Thoracic aorta (tissue), 2 donors: ENCODE measurements at places on chromosomes 16 and 17. TPM values are rescaled to one million over a fixed set of nuclear protein-coding genes. Genes with fewer than 3 reads are reported as not detected.

- DNase-seq, result no peak
Observed at GRCh38 chr16:53220585-53220984, 165.8 kb downstream of the CHD9 start.

DNA sequence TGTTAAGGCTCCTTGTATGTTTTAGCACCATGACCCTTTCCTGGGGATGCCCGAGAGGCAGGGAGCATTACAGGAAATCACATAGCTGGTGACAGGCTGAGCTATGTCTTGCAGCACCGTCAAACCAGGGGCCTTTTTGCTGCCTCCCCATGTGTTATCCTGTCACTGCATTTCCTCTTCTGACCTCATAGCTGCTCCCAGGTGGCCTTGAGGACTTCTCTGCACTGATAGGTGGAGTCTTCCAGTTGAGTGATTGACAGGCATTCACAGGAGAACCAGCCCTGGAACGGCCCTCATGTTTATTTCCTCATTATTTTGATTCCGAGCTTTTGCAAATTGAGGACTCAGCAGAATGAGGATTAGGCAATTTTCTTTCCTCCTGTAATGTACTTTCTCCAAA lies 349.6 kb downstream of the HAPSTR1 start:
- no peak for DNase-seq

GRCh38 chr17:39679521-39680192 lies 8.2 kb downstream of the PGAP3 start:
- no peak for DNase-seq

HP gene
- total RNA-seq, result 10.8 TPM

DNA sequence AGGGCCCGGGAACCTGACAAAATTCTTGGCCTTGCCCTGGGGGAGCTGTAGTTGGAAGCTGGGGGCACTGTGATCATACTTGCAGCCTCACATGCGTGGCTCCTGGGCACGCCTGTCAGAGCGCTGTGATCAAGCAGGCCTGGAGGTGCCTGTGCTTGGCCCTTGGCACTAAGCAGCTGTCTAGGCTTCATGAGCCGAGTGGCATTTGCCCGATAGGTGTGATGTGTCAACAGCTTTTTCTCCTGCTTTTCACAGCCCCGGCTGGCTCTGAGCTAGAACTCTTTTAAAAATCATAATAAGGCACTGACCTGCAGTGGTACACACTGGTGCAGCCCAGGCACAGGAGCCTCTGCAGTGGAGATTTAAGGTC lies 113.8 kb downstream of the SOCS1 start:
- DNase-seq, result no peak

KRTAP17-1 gene
- total RNA-seq, result not detected

GRCh38 chr16:13798211-13798610 lies 121.7 kb upstream of the ERCC4 start:
- DNase-seq, result no peak

DNA sequence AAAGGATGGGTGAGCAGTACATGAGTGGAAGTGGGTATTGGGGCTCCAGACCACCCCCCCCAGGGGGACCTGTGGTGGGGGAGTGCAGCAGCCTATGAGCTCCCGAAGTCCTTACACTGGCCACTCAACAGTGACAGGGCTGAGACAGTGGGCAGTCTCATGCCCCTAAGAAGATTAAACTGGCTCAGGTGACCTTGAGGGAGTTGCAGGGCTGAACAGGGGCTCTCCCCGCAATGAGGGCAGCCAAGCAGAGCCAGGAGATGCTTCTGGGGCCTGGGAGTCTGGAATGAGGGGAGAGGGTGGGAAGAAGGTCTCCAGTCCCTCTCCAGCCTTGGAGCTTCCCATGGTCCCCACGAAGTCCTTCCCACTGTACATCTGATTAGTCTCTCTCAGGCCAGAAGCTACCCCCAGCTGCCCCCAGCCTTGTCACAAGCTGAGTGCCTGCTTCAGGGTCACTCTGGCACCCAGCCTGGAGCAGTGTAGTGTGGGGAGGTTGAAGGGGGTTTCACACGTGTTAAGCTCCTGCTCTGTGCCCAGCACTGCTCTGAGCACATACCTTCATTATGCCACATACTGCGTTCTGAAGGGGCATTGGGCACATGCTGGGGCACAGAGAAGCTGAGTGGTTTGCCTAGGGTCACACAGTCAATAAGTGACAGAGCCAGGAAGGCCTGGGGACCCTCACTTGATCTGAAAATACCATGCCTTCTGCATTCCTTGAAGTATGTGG lies 1.0 kb upstream of the CDH16 start:
- DNase-seq, result no peak

GRCh38 chr16:86665319-86665675 lies 86.9 kb downstream of the FOXL1 start:
- DNase-seq, result no peak

DNA sequence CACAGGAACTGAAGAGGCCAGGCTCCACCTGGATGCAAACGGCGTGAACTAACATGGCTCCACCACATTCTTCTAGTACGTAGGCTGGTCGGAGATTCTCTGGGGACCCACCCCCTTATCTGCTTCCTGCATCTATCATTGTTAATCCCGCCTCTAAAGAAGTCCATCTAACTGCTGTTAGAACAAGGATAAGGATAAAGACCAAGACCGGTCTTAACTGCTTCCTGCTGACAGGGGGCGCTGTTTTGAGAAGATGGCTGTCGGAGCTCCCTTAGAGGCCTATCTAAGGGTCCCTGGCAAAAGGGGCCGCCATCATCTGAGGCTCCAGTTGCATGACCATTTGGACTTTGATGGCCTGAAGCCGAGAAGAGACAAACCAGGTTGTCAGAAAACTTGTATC lies 25.8 kb upstream of the TNFSF12 start:
- DNase-seq, result no peak

CD300A gene
- total RNA-seq, result 7.7 TPM

DNA sequence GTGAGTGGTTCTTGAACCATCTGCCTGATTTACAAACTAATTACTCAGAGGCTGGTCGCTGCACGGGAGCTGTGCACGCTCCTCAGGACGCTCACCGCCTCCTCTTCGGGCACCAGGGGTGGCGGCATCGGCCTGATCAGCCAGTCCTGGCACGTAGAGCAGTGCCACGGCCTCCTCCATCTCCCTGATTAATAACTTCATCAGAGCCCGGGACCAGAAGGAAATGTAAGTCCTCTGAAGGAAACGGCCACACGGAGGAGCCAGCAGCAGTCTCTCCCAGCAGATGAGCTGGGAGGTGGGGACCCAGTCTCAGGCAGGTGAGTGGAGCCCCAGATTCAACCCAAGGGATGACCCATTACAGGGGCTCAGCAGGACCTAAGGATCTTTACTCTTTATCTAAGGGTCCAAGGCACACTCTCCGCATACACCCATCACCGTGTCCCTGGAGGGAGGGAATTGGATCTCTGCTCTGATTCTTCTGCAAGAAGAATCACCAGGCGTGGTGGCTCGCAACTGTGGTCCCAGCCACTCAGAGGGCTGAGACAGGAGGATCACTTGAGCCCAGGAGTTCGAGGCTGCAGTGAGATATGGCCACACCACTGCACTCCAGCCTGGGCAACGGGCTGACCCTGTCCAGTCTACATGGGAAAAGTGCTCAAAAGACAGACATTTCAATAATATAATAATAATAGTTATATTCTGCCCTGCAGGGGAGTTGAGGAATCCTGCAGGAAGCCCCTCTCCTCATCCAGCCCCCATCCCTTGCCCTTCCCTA lies 366.5 kb downstream of the SEC14L1 start:
- no peak for DNase-seq

DNA sequence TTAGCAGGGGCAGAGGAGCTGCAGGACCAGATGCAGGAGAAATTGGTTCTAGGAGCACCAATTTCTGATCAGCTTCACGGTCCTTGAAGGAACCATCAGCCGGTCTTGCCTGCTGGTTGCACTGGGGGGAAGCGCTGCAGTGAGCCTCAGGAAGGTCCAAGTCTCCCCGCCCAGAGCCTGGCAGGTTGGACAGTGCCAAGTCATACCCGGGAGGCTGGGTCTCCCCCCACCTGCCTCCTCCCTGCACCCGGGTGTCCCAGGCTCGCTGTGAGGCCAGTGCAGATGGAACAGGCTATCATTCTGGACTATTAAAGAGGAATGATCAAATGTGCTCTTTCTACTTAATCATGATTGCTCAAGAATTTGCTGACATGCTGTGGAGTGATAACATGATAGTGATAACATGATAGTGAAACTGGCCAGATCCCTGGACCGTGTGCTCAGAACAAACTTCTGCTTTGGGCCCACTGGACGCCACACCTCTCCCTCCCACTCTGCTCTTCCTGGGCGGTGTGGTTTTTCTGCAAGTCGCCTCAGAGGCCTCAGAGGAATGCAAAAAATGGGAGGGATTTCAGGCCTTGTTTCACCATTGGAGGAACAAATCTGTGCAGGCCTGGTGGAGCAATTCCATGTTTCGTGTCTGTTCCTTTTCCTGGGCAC lies 236.0 kb downstream of the IRF8 start:
- DNase-seq, result no peak

DNA sequence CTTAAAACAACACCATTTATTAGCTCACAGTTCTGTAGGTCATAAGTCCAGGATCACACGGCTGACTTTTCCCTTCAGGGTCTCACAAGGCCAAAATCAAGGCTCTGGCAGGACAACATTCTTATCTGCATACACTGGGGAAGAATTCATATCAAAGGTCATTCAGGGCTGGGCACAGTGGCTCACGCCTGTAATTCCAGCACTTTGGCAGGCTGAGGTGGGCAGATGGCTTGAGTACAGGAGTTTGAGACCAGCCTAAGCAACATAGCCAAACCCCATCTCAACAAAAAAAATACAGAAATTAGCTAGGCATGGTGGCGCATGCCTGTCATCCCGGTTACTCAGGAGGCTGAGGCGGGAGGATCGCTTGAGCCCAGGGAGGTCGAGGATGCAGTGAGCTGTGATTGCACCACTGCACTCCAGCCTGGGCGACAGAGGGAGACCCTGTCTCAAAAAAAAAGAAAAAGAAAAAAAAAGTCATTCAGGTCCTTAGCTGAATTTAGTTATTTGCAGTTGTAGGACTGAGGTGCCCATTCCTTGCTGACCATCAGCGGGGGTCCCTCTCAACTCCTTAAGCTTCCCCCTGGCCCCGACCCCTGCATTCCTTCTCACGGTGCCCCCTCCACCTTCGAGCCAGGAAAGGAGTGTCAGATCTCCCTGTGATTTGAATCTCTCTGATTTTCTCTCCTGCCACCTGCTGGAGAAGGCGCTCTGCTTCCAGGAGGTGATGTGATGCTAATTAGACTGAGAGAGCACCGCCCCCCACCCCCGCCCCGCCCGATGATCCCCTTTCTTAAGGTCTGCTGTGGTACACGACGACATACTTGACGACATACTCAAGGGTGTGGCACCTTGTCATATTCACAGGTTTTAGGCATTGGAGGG lies 91.8 kb upstream of the CLEC18A start:
- no peak for DNase-seq

KIF18B gene
- total RNA-seq, result not detected

DNA sequence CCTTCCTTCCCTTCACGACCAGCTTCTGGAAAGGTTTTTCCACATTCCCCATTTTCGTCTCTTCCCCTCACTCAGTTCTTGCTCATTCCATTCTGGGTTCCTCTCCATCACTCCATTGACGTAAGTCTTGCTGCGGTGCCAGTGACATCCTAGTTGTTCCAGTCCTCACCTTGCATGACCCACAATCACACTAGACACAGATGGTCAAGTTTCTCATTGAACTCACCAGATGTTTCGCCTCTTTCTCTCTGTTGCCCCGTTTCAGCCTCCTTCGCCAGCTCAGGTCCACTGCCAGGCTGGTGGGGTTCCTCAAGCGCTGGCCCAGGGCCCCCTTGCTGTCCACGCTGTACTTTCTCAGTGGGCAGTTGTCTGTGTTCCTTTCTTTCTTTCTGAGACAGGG lies 43.4 kb downstream of the CCDC42 start:
- no peak for DNase-seq

DNA sequence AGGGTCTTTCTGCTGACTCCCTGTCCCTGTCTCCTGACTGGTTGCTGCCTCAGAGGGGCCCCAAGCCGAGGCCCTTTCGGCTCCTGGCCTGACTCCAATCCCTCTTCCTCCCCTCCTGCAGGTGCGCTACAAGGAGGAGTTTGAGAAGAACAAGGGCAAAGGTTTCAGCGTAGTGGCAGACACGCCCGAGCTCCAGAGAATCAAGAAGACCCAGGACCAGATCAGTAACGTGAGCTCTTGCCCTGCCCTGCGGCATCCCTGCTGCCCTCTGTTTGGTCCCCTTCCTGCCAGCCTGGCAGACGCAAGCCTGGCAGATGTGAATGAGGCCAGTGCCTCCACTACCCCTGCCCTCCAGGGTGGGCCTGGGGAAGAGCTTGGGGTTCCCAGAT lies 27.1 kb upstream of the LASP1NB start:
- no peak for DNase-seq

- DNase-seq, result no peak
Observed at GRCh38 chr17:82094931-82095776, 2.9 kb downstream of the FASN start.

GRCh38 chr17:17919169-17920107 lies 52.8 kb downstream of the TOM1L2 start:
- peak; percentile 16 for DNase-seq

DNA sequence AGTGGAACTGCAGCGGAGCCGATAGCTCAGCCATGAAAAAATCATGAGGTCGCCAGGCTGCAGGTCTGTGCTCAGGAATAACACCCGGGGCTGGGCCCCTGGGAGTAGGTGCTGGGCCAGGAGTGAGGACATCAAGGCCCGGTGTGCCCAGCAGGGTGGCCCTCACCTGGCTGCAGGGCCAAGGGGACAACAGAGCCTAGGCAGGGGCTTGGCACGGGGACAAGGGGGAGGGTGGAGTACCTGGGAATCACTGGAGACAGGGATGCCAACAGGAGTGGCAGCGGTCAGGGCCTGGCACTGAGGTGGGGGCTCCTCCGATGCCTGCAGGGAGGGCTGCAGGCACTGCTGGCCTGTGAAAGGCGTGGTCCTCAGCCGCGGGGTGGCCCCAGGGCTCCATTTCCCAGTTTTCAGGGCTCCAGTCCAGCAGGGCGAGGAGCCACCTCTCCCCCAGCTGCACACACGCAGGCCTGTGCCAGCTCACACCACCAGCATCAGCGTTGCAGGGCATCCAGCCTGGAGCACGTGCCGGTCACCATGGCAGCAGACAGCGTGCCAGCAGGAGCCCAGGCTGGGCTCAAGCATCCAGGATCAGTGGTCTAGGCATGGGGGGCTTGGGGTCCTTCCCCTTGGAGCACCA lies 4.7 kb upstream of the FSCN2 start:
- DNase-seq, result no peak

CCL17 gene
- not detected for total RNA-seq

DNA sequence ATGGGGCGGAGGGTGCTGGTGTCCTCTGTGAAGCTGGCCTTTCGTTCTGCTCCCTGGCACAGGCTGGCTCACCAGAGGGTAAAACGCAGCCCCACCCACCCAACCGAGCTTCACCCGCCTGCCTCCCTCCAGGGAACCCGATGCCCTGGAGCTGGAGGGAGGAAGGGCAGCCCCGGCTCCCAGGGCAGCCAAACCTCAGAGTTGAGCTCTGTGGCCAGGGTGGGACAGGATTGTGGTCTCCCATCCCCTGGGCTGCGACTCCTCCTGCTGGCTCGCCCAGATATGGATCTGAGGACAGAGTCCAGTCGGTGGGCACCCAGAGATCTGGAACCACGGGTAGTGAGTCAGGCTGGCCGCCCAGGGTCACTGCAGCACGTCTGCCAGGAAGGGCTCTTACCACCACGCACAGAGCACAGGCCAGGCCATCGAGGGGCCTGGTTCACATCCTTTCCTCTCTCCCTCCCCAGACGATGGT lies 42.6 kb upstream of the CHMP6 start:
- no peak for DNase-seq

- no peak for DNase-seq
Observed at GRCh38 chr17:3812771-3813170, 11.8 kb upstream of the ITGAE start.
